ENCODE measurements at places on chromosomes 7 and 10. TPM values are rescaled to one million over a fixed set of nuclear protein-coding genes. Genes with fewer than 3 reads are reported as not detected.

- DNase-seq: no peak
Measured at GRCh38 chr10:122404576-122404975, 30.1 kb downstream of the PLEKHA1 start.

- DNase-seq: no peak
Measured at GRCh38 chr7:110867771-110868170, 223.2 kb upstream of the LRRN3 start.

DNA sequence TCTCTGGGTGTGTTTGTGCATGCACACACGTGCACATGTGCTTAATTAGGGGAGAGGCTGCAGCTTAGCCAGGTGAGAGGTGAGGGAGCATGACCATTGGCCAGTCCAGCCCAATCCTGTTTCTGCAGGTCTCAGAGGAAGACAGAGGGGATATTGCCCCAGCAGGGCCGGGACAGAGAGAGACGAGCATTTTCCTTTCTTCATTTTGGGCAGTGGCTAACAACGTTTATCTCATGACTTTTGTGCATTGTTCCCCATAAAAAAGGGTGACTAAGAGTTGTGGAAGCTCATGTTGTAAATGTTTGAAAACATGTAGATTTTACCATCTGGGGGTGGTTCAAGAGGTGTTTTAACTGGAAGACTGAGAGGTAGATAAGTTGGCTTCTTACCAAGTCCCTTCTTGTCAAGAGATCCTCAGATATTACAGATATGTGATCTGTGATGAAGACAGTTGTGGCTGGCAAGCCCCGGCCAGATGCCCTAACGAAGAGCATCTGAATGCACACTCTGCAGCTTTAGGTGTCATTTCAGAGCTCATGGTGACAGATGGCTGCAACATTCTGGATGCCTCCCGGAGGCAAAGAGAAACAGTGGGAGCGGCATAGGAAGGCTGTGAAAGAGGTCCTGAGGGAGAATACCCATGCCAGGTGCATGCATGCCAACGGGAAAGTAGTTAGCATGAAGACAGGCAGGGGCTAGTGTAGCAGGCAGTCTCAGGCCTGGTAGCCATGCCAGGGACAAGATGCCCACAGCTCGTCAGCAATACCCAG lies 16.7 kb upstream of the DMBT1 start:
- no peak for DNase-seq

- no peak for DNase-seq
Measured at GRCh38 chr7:88597941-88598425, 161.5 kb upstream of the ZNF804B start.

DNA sequence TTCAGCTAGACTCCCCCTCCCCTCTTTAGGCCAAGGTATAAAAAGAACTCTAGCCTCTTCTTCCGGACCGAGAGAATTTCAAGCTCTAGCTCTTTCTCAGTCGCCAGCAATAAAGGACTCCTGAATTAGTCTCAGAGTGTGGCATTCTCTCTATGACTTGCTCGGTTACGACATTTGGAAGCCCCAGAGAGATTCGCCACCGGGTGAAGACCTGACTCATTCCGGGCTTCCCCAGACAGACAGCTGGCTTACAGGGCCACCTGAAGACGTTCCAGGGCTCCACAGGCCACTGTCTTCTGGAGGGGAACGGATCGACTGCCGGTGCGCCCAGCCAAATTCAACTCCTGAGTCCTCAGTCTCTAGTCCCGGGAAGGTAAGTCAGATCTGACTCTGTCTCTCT lies at the start of gene AKR1B15:
TSS of gene AKR1B15 (plus strand) at position 234 of the 400 bp plus-strand sequence. CDS start 15,510 bp downstream, outside the sequence.
- DNase-seq: no peak

DNA sequence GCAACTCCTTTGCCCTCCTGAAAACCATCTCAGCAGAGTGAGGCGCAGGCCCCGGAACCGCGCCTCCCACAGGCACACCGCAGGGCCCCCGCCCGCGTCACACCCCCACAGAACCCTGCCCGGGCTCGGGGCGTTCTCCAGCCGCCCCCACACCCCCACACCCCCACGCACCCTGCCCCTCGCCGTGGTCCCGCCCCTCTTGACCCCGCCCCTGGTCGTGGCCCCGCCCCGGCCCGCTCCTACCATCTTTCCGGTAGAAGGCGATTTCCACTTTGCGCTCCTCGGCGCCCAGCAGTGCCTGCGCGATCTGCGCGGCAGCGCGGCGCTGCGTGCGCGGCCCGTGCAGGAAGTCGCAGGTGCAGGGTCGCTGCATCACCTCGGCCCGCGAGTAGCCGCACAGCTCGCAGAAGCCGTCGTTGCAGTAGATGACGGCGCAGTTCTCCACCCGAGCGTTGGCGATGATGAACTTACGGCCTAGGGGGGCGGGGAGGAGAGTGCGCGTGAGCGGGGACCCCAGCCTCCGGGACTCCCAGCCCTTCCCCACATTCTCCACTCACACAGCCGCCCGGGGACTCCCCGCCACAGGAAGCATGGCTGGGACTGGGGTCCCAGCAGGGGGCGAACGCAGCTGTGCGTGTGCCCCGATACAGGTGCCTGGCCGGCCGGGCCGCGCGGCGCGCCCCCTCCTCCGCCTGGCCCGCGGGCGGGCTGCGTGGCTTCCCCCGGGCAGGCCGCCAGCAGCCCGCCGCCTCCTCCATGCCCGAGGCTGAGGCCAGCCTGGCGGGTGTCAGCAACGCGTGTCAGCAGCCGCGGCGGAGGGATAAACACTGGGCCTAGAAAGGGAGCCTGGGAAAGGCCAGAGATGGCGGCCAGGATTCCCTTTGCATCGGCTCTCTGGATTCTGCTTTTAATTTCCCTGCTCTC lies 3.4 kb downstream of the KCNH2 start:
- DNase-seq: peak; percentile 55

GRCh38 chr10:8628351-8628750 lies 573.9 kb downstream of the GATA3 start:
- no peak for DNase-seq

Gene SPDYE5
- not detected for total RNA-seq

Gene TMEM176B
- 93.6 TPM for total RNA-seq

Gene RASSF4
- 74.5 TPM for total RNA-seq

Gene OPN1SW
- total RNA-seq: not detected

Gene FAM131B
- total RNA-seq: 0.43 TPM

Gene PNLIPRP3
- total RNA-seq: not detected

All from stomach (tissue), 19 donors.